ENCODE measurements at places on chromosomes 1 and 21.

GRCh38 chr1:170194451-170194850, 48.7 kb downstream of the NTMT2 start:
- DNase-seq, result no peak

GRCh38 chr1:62011006-62011405, 183.6 kb upstream of the L1TD1 start:
- DNase-seq, result no peak

- DNase-seq, result no peak
Measured at GRCh38 chr21:25485914-25486313, 121.4 kb downstream of the MRPL39 start.

GRCh38 chr21:43697758-43698643, 20.9 kb upstream of the PDXK start:
- DNase-seq, result no peak

- DNase-seq, result no peak
Measured at GRCh38 chr21:44710756-44711326, 531 bp downstream of the TSPEAR start.

- DNase-seq, result no peak
Measured at GRCh38 chr1:10898921-10899320, 102.5 kb upstream of the CASZ1 start.

GRCh38 chr1:113437554-113438341, 47.4 kb downstream of the MAGI3 start:
- no peak for DNase-seq

DNA sequence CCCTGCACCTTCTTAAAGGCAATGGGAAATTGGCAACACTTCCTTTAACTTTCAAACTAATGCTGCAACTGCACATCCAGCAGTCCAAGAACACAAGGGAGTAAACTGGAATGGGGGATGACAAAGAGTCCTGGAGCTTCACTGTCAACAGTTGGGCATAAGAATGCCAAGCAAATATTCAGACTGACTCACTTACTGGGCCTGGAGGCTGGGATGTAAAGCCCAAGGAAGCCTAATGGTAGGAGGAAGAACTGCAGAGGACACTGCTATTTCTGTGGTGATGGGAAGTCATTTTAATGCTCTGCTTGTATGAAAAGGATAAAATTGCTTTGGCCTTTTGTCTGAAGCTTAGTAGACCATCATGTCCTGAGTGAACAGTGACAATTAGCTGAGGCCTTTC, 15.7 kb upstream of the DMRTA2 start:
- DNase-seq, result no peak

GRCh38 chr21:14916676-14917141, 148.1 kb downstream of the NRIP1 start:
- no peak for DNase-seq

GRCh38 chr1:10958614-10959013, 53.8 kb upstream of the TARDBP start:
- DNase-seq, result no peak

GRCh38 chr1:157985473-157985872, 8.0 kb upstream of the KIRREL1 start:
- DNase-seq, result no peak

- DNase-seq, result no peak
Measured at GRCh38 chr21:32934829-32935228, 90.9 kb upstream of the OLIG2 start.

GRCh38 chr1:207455183-207455754, 1.1 kb downstream of the CR2 start:
- DNase-seq, result no peak

DNA sequence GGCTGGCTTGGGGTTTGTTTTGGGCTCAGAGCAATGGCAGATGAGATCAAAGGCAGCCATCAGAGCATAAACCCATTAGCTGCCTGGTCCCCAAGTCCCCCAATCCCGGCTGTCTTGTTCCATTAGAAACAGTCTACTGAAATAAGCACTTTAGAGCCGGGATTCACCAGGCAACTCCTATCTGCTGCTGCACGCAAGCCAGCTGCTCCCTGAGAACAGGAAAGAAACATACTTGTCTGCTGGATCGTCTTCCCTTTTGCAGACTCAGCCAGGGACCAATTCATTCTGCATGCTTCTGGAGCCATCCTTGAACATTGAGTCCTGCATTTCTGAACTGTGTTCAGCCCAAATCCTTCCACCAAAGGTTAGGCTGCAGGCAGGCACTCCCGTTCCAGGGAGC, 21.8 kb downstream of the RXRG start:
- no peak for DNase-seq

DNA sequence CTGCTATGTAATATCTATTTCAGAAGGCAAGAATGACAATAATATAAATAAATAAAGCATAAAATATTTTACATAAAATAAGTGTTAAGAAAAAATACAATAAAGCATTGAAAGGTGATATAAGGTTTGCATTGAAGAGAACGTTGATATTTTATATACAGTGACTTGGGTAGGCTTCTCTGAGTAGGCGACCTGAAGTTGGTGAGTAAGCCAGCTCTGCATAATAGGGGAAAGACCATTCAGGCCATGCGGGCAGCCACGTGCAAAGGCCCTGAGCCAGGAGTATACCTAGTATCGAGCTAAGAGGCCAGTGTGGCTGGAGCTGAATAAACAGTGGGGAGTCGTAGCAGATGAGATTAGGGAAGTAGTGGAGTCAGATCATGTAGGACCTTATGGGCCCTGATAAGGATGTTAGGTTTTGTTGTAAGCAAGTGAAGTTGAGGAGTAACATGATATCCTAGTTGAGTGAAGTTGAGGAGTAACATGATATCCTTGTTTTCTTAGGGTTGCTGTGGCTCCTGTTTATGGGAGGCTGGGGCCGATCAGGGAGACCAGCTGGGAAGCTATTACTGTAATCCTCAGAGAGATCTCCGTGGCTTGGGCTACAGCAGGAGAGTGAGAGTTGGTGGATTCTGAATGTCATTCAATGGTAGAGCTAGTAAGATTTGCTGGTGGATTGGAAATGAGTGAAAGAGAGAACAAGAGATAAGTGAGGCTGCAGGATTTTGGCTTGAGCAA, 22.0 kb downstream of the KCNK1 start:
- DNase-seq, result no peak

GRCh38 chr1:178282949-178283367, 189.1 kb downstream of the RASAL2 start:
- no peak for DNase-seq

DNA sequence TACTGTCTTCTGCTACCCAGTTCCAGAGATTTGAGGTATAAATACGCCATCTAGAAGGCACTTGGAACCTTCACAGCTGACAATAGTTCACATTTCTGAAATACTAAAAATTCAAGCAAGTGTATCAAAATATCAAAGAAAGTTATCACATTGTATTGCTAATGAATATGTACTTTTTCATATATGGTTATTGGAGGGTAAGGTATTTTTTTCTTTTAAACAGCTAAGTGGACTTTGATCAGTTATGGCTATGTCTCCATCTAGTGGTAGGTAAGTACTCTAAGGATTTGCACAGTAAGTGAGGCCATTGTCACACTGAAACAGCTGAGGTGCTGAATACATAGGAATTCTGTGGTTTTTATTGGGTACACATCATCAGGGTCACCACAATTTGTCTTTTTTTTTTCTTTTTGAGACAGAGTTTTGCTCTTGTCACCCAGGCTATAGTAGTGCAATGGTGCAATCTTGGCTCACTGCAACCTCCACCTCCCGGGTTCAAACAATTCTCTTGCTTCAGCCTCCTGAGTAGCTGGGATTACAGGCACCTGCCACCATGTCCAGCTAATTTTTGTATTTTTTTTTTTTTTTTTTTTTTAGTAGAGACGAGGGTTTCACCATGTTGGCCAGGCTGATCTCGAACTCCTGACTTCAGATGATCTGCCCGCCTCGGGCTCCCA, 49.1 kb upstream of the CR2 start:
- DNase-seq, result no peak

GRCh38 chr21:41805038-41805437, 38.2 kb upstream of the RIPK4 start:
- no peak for DNase-seq

GRCh38 chr1:166701603-166702100, 137.6 kb upstream of the POGK start:
- no peak for DNase-seq

GRCh38 chr21:46150491-46151121, 4.8 kb downstream of the FTCD start:
- no peak for DNase-seq

DNA sequence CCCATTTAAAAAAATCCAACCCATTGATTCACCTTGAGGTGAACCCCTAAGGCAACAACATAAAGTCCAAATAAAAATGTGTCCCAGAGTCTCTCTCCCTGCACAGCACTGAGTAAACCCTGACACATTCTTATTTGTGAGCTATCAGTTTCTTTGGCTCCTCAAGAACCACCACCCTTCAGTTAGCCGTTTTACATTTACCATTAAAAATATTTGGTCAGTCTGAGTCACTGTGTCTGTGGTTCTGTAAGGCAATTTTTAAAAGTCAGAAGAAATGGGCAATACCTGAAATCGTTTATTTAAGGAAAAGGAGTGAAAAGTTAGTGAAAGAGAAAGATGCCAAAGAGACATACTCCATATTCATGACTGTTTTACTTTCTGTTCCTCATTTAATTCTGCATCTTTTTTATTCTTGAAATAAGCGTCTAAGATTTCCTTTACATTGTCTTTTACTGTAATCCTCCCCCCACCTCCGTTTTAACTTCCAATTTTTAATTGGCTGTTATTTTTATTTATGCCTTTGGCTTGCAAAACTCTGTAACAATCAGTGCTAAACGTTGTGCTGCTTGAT, 91.7 kb upstream of the IVNS1ABP start:
- DNase-seq, result no peak

DNA sequence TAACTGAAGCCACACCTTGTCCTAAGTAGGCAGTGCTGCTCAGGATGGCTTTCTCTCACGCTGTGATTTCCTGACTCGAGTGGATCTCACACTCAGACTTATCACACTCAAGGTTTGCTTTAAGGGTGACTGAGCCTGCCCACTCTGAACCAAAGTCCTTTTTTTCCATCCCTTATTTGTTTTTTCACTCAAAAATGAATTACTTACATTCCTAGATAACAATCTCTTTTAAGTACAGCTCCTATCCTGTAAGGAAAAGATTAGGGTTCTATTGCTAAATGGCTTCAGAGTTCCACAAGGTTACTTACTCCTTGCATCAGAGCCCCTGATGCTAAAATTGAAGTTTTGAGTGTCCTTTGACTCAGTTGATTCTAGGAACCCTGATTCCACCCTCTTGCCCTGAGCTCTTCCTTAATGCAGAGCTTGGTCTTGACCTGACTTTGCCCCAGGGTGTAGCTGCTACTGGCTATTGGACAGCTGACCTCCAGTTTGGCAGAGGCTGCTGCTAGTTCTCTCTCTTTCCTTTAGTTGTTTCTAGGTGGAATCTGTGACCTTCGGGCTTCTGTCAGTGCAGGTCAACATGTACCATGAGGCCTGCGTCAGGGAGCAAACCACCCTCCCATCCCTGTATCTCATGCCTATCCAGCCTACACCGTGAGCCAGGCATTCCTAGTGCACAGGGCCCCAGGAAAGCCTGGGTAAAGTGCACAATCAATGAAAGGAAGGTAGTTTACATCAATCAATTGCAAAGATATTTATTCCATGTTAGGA, 80.1 kb upstream of the CD55 start:
- DNase-seq, result no peak

DNA sequence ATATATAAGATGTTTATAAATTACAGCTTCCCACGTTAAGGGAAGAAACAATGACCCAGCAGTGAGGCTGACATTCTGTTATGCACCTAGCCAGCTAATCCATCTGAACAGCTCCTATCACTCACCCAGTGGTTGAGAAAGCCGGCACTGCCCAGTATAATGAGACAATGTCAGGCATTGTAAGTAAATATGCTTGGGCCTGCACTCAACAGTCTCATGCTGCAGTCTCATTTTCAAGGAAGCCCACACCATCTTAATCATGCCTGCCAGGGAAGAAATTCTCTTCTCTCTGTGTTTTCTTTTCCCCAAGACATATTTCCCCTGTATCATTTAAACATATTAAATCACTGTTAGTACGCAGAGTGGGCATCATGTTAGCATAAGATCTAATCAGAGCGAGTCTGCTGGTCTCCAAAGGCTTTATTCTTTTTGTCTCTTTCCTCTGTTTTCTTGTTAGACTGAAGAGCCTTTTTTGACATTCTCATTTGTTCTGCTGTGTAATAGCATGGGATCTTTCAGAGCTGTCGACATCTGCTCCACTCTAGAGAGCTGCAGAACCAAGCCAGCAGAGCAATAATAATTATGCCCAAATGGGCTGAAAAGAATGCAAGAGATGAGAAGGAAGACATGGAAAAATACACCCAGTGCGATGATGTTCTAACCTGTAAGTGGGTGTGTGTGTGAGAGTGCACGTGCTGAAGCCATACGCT, 67.6 kb upstream of the SLC22A15 start:
- no peak for DNase-seq

- no peak for DNase-seq
Measured at GRCh38 chr1:93820554-93821422, 58.2 kb downstream of the DNTTIP2 start.

DNA sequence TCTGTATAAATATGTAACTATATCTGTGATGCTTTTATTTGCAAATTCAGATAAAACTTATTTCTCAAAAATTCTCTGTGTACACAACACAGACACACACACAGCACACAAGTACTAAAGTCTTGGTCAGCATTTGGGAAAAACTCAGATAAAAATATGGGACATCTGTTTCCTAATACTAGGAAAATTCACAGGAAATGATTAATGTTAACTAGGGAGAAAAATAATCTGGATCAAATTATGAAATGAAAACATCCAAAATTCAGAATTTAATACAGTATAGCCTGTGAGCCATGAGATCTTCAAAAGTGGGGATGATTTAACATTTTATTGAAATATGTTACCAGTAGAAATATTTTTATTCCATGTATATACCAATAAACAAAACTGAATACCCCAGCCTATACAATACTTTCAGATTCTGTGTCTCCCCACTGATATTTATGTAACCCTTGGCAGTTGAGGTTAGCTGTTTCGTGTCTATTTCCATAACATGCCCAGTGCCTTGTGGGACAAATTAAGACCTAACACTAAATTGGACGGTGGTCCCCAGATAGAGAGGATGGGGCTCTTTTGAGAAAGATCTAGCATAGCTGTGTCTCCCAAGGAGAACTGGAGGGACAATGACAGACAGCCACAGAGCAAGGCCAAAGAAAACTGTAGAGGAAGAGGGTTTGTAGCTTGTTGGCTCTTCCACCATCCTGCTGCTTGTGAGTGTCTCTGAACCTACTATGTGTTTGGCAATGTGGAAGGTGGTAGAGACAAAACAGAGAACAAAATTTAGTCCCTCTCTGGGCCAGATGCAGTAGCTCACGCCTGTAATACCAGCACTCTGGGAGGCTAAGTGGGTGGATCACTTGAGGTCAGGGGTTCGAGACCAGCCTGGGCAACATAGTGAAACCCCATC, 47.2 kb downstream of the GNG12 start:
- no peak for DNase-seq

Data from stimulated activated CD8-positive, alpha-beta memory T cell treated with anti-CD3 and anti-CD28 coated beads, Interleukin-15, amount 100 ng/mL, for 1 hour (primary cell).